ENCODE measurements at places on chromosomes 12 and 14.

DNA sequence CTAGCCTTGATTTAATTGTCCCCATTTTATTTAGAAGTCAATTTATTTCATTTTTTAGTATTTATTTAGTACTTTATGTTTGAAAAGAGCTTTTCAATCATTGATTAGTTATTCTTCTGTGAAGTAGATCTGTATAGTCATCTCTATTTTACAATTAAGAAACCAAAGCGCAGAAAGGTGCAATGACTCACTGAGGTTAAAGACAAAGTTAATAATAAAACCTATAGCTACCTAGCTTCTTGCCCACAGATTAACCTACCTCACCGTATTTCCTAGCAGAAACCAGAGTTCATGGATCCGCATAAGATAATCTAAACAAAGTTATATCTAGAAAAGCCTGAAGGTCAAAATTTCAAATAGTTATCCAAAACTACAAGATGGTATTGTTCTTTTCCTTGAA lies 176.4 kb downstream of the GRIN2B start:
- DNase-seq = no peak

DNA sequence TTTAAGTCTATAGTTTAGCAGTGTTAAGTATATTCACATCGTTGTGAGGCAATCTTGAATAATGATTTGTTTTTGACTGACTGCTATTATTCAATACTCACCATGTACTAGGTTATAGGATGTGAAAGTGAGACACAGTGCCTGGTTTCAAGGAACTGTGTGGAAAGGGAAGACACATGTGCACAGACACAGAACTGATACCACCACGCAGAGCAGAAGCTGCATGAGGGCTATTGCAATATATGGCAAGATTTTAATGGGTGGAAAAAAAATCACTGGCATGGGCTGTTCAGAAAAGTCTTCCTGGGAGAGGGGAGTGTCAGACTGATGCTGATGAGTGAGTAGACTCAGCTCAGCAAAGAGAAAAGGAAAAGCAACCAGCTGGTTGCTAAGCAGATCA lies 10.4 kb downstream of the SLC7A8 start:
- DNase-seq = no peak

- no peak for DNase-seq
Measured at GRCh38 chr14:61812347-61813095, 50.3 kb downstream of the SNAPC1 start.

DNA sequence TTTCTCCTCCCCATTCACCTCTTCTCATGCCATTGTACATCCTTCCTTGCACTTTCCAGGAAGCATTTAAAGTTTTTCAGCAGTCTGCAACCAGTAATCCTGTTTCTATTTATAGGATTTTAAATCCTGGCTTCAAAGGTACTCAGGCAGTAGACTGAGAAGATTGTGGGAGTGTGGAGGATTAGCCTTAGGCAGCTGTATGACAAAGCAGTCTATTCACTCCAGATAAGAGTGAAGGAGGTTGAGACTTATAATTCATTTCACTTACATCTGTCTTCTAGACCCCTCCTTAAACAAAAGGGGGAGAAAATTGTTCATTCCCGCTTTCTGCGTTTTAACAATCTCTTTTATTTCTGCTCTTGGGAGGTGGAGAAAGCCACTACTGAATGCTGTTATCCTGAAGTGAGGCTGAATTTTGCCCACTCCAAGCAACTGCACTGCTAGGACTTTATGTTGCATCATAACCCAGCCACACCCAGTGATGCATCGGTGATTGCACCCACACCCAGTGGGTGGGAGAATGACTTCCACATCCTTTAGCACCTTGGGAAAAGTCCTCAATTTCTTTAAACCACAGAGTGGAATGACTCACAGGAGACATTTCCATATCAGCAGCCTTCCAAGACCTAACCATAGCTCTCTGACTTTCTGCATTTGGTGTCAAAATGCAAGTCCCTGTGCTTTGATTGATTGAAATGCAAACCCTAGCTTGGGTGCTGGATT lies 382.5 kb upstream of the ATP2B1 start:
- no peak for DNase-seq

DNA sequence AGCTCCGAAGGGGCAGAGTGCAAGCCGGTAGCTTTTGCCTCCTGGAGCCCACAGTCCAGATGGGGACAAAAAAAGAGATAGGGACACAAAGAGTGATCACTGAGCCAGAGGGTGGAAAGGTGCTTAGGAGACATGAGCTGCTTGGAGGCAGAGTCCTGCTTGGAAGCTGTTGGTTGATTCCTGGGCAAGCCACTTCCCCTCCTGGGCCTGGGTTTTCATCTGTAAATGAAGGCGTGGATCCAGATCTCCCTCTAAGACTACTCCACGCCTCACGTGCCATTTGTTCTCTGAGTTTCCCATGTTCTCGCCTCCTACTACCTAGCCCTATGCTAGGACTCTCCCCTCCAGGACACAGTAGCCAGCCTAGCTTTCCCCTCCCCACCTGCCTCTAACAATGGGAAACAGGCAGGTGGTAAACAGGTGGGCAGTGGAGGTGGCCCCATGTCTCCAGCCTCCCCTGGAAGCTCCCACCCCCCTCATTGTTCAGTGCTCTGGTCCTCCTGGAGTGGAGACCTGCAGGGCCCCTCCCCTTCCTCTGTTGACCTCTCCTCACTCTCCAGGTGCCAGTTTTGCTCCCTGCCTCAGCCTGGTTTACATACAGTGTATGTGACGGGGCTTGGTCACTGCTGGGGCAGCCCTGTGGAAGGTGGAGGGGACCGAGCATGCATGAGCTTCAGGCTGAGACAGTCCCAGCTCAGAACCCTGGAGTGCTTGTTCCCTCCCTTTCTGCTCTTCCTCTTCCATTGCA lies 3.8 kb downstream of the SERPINA3 start:
- no peak for DNase-seq

- no peak for DNase-seq
Measured at GRCh38 chr12:55840581-55841351, 2.0 kb downstream of the MMP19 start.

- DNase-seq = no peak
Measured at GRCh38 chr12:75505706-75506312, 5.6 kb downstream of the KRR1 start.

- DNase-seq = no peak
Measured at GRCh38 chr14:25150401-25150800, 100.5 kb upstream of the STXBP6 start.

DNA sequence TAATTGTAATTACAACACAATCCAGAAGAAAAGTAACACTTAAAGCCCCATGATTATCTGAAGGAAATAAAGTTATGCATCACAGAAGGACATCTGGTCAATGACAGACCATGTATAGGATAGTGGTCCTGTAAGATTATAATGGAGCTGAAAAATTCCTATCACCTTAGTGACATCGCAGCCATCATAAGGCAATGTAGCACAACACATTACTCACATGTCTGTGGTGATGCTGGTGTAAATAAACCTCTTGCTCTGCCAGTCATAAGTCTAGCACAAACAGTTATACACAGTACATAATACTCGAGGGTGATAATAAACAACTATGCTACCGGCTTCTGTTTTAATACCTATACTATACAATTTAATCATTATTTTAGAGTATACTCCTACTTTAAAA lies 11.2 kb downstream of the ATG2B start:
- no peak for DNase-seq

DNA sequence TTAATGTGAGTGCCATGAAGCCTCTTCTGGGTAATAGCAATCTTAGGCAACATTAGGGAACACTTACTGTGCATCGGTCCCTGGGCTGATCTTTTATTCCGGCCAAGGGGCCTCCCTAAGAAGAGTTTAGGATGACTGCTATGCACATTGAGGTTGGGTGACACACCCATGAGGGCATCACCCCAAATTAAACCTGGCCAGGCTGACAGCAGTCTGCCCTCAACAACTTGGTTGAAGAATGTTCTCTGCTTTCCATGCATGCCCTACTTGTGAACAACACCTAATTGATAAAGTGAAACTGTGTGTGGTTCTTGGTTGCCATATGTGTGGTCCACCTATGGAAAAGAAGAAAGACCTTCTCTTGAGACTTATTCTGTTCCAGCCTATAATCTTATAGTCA lies 1098.0 kb downstream of the BCL11B start:
- DNase-seq = no peak

GRCh38 chr14:91113829-91114078 lies at the start of gene DGLUCY:
Gene DGLUCY, plus strand, starts transcription at chr14:91114073. Its CDS starts 46,222 bp downstream, at chr14:91160295.
- no peak for DNase-seq

DNA sequence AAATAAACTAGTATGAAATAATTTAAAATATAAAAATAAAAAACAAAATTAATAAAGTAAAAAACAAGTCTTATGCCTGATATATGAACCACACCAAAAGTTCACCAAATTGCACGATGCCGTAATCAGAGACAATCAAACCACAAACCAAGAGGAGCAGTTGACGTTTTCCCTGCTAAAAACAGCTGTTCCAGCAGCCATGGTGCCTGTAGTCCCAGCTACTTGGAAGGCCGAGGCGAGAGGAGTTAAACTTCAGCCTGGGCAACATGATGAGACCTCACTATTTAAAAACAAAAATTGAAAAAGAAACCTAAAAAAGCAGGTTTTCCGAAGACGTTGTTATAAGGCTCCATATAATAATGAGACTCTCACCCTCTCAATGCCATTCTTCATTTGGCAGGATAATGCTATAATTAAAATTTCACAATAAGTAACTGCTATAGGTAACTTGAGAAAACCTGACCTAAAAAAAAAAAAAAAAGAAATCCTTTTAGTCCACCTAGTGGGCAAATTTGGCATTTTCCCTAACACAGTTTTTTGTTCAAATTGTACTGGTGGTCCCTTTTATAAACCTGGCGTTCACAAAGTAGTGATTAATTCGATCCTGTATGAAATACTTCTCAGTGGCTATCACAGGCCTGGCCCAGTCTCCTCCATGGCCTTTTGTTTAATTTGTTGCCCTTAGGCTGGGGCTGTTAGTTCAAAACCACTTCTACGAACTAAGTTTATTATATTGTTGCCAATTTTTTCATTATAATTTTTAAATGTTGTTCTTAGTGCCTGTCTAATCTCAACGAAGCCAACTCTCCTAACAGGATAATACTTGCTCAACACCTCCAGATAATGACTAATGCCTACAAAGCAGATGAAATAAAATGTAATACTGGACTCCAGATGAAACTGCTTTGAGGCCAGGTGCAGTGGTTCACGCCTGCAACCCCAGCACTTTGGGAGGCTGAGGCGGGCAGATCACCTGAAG lies 62.1 kb downstream of the TNFAIP2 start:
- DNase-seq = peak; percentile 74

DNA sequence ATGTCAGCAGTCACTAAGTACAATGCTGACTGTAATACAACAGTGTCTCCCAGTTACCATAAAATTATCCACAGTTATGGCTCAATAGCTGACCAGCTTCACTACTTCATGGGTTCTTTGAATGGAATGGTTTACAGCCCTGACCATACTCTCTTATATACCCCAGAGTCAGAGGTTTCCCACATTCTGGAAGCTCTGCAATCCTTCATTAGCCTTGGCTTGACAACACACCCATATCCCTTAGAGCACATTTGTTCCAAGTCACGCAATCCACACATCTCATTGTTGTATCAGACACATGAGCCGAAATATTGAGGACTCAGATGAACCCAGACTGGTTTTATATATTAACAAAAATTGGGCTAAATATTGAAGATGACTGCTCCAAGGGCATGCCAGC lies 209.4 kb upstream of the PLXNC1 start:
- no peak for DNase-seq

GRCh38 chr14:30264161-30264560 lies 294.8 kb upstream of the G2E3 start:
- DNase-seq = no peak

DNA sequence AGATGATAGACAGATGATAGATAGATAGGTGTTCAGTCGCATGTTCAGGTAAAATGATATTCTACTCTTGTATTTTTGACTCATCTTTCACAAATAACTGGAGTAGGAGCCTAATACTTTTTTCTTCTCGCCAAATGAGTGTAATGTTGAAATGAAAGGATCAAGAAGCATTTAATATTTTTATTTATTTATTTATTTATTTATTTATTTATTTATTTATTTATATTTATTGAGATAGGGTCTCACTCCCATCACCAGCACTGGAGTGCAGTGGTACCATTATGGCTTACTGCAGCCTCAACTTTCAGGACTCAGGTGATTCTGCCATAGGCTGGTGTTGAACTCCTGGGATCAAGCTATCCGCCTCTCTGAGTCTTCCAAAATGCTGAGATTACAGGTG lies 298.8 kb downstream of the KCNC2 start:
- DNase-seq = no peak

DNA sequence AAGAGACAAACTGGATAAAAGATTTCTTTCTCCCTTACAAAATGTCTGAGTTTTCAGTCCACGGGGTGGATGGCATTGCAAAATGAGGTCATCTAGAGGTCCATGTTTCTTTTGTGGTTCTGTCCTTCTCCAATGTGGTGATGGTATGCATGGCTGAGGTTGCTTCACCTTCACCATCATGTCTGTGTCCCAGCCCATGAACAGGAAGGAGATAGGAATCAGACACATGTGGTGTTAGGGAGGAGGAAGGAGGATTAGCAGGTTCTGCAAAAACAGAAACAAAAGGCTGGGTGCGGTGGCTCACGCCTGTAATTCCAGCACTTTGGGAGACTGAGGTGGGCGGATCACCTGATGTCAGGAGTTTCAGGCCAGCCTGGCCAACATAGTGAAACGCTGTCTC lies 11.0 kb upstream of the AEBP2 start:
- no peak for DNase-seq

- DNase-seq = no peak
Measured at GRCh38 chr12:48940181-48940580, 14.9 kb upstream of the FKBP11 start.

DNA sequence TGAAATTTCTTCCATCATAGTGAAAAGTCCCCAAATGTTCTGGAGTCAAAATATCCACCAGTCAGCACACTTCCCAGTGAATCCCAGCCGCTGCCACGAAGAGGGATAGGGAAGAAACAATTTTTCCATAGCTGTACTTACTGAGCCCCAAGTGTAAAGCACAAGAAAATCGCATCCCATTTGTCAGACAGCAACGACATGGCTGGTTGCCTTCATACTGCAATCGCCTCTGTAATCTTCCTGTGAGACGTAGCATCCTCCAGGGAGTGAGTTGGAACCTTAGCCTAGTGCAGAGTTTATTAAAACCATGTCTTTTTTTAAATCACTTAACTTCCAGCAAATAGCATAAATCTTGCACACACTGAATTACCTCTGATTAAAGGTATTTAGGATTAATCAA lies 56.8 kb downstream of the GNG2 start:
- no peak for DNase-seq
